ENCODE measurements at places on chromosomes 7 and 10.

DNA sequence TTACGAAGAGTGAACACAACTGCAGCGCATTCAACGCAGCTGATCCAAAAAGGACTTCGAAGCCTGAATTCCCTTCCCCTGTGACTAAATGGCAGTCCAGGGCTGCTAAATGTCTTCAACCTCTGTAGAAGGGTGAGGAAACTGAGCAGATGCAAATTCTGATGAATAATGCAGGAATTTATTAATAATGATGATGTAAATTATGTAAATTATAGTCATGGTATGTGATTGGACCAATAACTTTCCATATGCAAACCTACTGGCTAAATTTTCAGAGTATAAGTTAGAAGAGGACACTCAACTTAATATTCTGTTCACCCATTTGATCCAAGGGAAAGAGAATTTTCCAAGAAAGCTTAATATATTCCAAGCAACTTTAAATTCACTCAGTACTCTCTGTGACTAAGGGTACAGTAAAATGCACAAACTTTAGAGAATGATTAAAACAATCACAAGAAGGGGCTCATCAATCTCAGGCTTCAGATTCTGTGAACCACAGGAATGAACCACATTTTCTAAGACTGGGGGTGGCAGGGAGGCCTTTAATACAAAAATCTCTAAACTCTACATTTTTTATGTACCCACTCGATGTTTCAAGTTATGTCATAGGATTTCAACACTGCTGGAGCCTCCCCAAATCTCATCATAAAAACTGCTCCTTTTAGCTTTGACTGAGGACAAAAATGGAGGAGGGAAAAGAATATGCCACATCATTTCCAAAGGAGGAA is 3.5 kb downstream of the FGFR2 start:
- no peak for DNase-seq

- no peak for DNase-seq
These were observed 123.2 kb upstream of the CACNA2D1 start for GRCh38 chr7:82566752-82567151.

DNA sequence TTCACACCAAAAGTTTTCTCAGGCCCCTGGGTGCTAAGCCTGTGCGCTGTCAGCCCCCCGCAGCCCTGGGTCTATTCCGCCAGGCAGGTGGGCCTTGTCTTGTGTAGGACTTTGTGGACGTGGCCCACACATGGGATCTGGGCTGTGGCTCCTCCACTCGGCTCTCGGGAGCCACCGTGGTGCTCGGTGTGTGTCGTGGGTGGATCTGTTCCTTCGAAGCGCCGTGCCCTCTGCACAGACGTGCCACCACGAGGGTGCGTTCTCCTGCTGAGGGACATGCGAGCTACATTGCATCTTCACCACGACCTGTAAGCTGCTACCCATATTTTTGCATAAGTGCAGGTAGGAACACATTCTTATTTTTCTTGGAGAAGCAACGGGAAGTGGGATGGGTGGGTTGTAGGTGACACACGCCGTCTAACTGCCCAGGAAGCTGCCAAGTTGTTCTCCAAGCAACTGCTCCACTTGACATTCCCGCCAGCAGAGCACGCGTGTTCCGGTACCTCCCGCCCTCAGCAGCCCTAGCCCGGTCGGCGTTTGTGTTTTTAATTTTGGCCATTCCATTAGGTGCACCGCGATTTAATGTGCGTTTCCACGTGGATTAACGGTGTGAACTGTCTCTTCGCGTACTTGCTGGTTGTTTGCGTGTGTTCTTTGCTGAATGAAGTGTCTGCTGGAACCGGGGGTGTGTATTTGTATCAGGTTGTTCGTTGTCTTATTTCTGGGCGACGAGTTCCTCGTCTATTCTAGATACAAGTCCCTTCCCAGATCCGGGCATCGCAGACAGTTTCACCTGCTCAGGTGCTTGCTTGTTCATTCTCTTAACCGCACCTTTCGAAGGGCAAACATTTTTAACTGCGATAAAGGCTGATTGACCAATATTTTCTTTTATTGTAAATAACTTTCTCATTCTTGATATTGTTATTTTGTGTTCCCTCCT is 47.4 kb upstream of the CFAP46 start:
- DNase-seq, result no peak

DNA sequence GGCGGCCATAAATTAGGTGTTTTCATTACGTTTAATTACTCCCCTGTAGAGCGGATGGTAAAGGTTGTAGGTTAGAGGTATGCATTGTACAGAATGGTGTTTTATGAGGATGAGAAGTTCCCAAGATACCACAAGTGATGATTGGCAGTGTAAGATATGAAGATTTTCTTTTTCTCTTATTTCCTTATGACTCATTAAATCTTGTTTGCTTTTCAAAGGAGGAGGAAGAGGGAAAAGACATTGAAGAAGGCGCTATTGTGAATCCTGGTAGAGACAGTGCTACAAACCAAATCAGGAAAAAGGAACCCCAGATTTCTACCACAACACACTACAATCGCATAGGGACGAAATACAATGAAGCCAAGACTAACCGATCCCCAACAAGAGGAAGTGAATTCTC is 133.9 kb downstream of the AASS start:
- no peak for DNase-seq

- no peak for DNase-seq
These were observed 26.2 kb upstream of the ZNF488 start for GRCh38 chr10:47410271-47410670.

GRCh38 chr10:104059364-104059763 is 26.3 kb downstream of the COL17A1 start:
- DNase-seq, result no peak

- no peak for DNase-seq
These were observed 17.6 kb downstream of the ZDHHC16 start for GRCh38 chr10:97463363-97464132.

DNA sequence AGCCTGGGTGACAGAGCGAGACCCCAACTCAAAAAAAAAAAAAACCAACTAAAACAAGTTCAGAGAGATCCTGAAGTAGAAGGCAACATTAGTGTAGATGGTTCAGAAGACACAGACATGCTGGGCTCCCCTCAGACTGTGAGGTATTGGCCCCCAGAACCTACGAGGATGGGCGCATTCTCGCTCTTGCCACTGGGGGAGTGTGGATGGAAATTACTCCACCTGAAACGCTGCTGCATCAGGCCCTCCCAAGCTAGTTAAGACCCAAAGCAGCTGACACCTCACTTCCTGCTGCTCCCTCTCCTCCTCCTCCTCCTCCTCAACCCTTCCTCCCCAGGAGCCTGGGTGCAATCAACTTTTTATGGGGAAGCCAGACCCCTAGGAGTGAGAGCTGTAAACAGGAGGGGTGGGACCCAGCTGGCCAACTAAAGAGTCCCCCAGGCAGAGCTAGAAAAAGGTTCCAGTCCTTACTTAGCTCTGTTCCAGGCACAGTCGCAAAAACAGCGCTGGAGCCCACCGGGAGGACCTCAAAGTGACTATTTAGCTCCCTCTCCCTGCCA is 7.4 kb downstream of the SH3PXD2A start:
- no peak for DNase-seq

DNA sequence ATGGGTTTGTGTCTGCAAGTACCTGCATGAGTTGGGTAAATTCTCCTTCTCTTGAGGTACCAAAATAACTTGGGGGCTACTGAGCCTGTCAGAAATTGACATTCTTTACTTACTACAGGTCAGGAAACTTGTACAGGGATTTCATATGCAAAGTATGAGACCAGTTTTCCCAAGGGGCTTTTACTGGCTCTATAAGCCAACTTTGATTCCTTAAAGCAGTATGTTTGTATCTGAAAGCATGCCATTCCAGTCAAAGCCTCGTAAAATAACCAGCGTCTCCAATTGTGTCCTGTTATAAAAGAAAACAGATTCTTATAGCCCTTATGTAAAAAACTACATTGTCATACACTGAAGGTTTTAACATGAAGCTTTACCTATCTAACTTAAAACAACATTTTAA is 90.2 kb downstream of the ZNF467 start:
- no peak for DNase-seq

DNA sequence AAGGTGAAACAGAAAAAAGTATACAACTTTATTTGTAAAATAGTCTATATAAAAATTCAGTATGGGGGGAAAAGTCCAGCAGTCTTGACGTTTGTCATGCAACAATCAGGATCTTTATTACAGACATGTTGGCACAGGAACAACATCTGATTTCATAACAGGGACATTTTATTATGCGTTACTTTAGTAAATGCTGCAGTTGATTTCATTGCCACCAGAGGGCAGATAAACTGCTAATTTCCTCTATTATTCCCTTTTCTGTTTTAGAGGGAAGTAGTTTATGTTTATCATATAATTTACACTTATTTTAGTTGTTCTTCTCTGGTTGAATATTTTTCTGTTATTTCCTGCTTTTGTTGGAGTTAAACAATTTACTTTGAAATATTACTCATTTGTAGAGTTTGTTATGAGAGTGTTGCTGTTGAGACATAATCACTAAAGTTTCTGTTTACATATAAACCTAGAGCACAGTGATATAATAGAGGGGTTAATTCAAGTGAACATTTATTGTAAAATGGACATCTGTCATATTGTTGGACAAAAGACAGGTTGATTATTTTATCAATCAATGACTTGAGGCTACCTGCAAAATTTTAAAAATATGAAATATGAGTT is 3.3 kb downstream of the PLXDC2 start:
- DNase-seq, result no peak

GRCh38 chr10:49138361-49138891 is 4.6 kb upstream of the FAM170B start:
- DNase-seq, result no peak

GRCh38 chr7:8212638-8213037 is 49.3 kb downstream of the ICA1 start:
- DNase-seq, result no peak

GRCh38 chr10:13396369-13396768 is 48.3 kb upstream of the SEPHS1 start:
- DNase-seq, result no peak

- no peak for DNase-seq
These were observed 30.1 kb upstream of the POT1 start for GRCh38 chr7:124959676-124960075.

GRCh38 chr7:131302876-131303707 is 24.6 kb upstream of the MKLN1 start:
- DNase-seq, result no peak

DNA sequence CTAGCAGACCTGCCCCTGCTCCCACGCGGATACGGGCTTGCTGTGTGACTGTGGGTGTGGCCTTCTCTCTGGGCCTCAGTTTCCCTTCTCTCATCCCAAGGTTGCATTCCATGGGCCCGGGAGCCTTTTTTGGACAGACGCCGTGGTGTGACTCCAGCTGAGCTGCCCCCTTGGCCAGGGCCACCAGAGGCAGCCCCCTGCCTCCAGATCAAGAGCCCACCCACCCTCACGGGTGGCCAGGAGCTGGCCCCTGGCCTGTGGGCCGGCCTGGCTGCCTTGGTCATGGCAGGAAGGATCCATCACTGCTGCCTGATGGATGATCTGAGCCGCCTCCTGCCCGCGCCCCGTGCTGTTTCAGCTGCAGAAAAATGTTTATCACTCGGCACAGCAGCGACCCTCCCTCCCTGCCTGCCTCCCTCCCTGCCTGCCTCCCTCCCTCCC is 27.8 kb upstream of the ELFN1 start:
- DNase-seq, result no peak

- DNase-seq, result no peak
These were observed 54.1 kb downstream of the ZNF467 start for GRCh38 chr7:149719050-149719899.

- no peak for DNase-seq
These were observed 226.5 kb downstream of the INHBA start for GRCh38 chr7:41476460-41476803.

- DNase-seq, result no peak
These were observed 17.4 kb downstream of the FOXP2 start for GRCh38 chr7:114432061-114432460.

- no peak for DNase-seq
These were observed 89.7 kb downstream of the AASS start for GRCh38 chr7:122054393-122054792.

DNA sequence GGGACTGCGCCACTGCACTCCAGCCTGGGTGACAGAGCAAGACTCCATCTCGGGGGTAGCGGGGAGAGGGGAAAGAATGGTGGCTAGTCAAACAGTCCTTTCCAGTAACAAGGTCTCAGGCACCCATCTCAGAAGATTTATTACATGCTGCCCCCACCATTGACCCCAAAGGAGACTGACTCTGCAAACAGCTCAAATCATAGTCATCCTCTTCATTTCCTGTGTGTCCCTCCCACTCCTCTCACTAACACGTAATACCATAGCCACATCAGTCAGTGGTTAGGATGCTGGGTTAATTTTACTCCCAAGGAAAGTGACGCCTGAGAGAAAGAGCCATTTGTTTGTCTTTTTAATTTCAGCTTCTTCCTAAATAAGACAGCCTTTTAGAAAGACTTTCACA is 56.6 kb upstream of the BET1 start:
- DNase-seq, result no peak

DNA sequence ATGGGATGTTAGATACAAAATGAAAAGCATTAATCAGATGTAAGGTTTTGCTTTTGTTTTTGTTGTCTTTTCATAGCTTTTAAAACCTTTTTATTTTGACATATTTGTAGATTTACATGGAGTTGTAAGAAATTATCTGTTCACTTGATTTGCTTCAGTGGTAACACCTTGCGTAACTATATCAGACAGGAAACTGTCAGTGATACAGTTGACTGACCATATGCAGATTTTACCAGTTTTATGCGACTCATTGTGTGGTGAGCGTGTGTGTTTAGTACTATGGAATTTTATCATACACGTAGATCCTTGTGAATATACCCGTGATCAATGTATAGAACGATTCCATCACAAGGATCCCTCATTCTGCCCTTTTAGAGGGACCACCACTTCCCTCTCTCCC is 701.4 kb downstream of the SUGCT start:
- no peak for DNase-seq

GRCh38 chr10:91566115-91566514 is 66.8 kb downstream of the PPP1R3C start:
- DNase-seq, result no peak

DNA sequence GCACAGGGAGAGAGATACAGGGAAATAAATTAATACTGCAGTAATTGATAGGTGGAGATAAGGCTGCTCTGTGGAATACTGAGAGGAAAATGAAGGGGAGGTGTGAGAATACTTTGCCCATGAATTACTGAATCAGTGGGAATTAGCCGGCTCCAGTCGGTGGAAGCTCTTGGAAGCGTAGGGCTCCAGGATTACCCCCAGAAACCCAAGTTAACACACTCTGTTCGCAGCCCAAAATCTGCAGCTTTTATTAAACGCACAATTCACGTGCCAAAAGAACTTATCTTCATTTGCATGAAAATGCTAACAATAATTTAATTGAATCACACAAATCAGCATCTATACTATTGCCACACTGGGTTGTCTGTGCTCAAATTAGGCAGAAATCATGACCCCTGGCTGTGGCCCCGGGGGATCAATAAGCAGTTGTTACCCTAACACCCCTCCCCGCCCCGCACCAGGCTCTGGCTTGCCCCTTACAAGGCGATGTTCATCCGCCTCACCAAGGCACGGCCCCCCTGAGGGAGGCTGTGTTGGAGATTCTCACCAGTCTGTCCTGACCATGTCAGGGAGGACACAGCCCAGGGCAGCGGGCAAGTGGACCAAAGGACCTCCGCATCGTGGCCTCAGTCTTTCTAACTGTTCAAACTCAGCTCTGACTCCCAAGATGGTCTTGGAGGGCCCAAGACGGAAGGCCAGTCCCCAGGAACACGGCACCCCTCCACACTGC is 48.4 kb upstream of the MGMT start:
- DNase-seq, result no peak

GRCh38 chr7:21754963-21755362 is 190.7 kb downstream of the CDCA7L start:
- DNase-seq, result no peak

Data from coronary artery (tissue), 2 donors.